ENCODE measurements at places on chromosomes 3 and 15. TPM values are rescaled to one million over a fixed set of nuclear protein-coding genes. Genes with fewer than 3 reads are reported as not detected.
A peak's percentile ranks its signal among the peaks of the same experiment; 100 is the strongest.

- DNase-seq, result no peak
These were observed 93.4 kb downstream of the CCNL1 start for GRCh38 chr3:157066335-157067098.

- peak; percentile 12 for DNase-seq
These were observed 16.0 kb downstream of the CMSS1 start for GRCh38 chr3:99833617-99834205.

PLCD1 gene
- polyA plus RNA-seq, result 17.7 TPM

OSBPL10 gene
- polyA plus RNA-seq, result 23.5 TPM

TGM4 gene
- 0.13 TPM for polyA plus RNA-seq

DNA sequence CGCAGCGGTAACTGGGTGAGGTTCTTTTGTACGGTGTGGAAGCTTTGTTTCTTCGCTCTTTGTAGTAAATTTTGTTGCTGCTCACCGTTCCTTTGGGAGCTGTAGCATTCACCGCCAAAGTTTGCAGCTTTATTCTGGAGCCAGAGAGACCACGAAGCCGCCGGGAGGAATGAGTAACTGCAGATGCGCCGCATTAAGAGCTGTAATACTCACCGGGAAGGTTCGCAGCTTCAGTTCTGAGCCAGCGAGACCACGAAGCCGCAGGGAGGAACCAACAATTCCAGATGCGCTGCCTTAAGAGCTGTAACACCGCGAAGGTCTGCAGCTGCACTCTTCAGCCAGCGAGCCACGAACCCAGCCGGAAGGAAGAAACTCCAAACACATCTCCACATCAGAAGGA, 56.0 kb upstream of the DYNC1LI1 start:
- DNase-seq, result no peak

DNA sequence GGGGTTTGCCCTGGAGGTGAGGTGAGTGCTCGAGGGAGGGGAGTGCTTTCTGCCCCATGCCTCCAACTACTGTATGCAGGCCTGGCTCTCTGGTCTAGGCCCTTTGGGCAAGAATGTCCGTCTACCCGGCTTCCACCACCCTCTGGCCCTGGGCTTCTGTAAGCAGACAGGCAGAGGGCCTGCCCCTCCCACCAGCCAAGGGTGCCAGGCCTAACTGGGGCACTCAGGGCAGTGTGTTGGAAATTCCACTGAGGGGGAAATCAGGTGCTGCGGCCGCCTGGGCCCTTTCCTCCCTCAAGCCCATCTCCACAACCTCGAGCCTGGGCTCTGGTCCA, 9.4 kb downstream of the DLL4 start:
- DNase-seq, result no peak

GOLGA6L9 gene
- 20.6 TPM for polyA plus RNA-seq

- no peak for DNase-seq
These were observed 116.5 kb upstream of the SLC2A2 start for GRCh38 chr3:171142985-171143384.
